ENCODE measurements at places on chromosomes 4 and X.
A peak's percentile ranks its signal among the peaks of the same experiment; 100 is the strongest.

DNA sequence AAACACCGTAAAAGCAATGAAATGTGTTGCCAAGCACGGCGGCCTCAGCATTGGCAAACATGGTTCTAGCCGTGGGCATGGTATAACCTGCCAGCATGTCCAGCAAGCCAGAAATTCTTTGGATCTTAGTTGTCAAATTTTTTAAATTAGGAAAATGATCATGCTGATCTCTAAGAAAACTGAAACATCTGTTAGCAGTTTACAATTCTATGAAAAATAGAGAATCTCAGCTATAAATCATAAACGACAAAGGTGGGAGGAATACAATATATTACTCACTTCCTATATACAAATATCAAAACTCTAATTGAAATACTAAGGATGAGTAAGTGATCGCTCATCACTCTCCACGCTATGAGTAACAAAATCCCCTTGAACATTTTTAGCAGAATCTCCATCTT lies 130.3 kb downstream of the ADGRA3 start:
- DNase-seq = peak; percentile 81

DNA sequence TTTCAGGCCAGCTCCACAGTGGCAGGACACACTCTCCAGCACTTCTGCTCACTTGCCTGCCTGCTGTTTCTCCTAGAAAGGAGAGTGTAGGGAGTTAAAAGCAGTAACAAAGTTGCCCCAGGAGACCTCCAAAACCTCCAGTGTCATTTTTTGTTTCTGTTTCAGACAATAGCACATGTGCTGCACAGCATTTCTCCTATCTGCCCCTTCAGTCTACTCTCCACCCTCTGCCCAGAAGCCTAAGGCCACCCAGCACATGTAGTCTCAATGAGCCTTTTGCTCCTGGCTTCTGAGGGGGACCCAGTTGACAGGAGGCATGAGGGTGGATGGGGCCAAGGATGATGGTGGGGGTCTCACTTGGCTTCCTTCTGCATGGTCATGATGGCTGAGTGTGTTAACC lies 329.6 kb upstream of the CLNK start:
- DNase-seq = no peak

GRCh38 chr4:73945674-73946449 lies 36.0 kb downstream of the PF4 start:
- no peak for DNase-seq

GRCh38 chrX:7184816-7185215 lies 36.9 kb upstream of the PUDP start:
- no peak for DNase-seq

DNA sequence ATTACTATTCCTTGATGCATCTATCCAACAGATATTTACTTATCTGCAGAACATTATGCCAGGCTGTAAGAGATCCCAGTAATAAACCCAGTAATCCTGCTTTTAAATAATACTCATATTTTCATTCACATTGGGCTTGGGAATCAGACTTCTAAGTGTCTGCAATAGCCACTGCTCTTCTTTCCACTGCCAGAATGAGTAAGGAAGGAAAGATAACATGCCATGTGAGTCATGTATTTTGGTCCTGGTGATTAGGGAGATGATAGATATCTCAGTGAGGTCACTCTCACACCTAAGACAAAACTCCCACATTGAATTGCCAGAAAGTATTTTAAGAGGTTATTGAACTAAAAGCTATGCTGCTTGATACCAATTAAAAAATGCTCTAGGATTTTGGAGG lies 13.9 kb upstream of the HEPH start:
- no peak for DNase-seq

- no peak for DNase-seq
These were observed 105.7 kb downstream of the AGTR2 start for GRCh38 chrX:116276261-116276660.

DNA sequence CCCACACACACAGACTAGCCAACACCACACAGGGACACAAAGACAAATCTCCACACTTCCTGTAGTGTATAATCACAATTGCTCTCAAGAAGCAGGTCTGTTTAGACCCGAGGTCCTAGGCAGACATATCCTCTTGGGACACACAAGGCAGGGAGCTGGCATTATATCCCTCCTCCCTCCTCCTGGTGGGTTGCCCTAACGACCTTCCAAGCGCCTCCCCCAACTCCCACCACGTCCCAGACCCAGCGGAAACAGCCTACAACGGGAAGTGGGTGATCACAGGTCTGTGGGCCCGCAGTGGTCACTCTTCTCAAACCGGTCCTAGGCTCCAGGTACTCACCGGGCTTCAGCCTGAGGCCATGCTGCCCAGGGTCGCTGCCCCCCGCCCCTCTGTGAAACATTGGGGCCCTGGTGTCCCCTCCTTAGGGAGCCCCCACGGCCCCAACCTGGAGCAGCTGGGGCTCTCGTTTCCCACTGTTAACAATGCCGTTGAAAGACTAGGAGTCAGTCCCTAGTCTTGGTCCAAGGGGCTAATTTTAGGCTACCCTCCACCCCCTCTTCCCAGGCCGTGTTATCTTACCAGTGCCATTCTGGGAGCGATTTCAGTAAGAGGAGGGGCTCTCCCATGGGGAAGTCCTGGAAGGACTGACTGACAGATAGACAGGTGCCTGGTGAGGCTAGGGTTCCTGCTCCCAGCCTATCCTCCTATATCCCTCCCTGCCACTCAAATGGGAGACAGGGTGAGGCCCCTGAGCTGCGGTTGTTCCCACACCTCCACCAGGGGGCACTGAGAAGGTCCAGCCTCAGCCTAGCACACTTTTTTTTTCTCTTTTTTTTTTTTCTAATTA lies at the start of gene ASB12:
Gene ASB12, minus strand, starts transcription at position 485 of the 848 bp plus-strand sequence. CDS start 4,957 bp downstream, outside the sequence.
- DNase-seq = no peak

DNA sequence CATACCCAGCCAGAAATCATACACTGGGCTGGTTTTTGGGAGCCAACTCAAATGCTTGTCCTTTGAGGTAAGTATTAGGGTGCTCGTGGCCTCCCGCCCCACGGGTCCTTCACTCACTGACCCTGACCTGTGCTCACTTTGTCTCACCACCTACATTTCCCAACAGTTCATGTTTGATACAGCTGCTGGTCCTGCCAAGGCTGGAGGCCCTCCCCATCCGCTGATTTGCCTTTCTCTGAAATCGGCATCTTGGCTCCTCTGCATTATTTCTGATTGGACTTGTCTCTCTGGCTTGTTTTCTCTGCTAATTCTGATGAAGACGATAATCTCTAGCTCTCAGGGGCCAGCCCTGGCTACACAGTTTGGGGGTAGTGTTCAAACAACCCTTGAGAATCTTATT lies 70.2 kb downstream of the SORBS2 start:
- no peak for DNase-seq

GRCh38 chrX:2517055-2517454 lies 16.3 kb upstream of the DHRSX start:
- no peak for DNase-seq

DNA sequence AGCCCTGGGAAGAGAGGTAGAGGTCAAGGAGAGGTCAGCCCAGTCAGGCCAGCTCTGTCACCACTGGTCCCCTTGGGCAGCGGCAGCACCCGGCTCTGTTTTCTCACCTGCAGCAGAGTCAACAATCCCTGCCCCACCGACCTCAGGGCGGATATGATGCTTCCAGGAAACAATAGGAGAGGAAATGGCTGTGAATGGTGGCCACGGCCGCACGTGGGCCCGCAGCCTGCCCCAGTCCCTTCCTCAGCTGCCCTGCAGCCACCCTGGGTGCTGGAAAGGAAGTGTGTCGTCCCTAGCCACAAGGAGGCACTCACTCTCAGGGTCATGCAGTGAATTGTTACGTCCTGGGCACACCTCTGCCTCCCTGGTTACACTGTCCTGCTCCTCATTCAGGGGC lies 92.5 kb upstream of the ENPP6 start:
- DNase-seq = no peak

DNA sequence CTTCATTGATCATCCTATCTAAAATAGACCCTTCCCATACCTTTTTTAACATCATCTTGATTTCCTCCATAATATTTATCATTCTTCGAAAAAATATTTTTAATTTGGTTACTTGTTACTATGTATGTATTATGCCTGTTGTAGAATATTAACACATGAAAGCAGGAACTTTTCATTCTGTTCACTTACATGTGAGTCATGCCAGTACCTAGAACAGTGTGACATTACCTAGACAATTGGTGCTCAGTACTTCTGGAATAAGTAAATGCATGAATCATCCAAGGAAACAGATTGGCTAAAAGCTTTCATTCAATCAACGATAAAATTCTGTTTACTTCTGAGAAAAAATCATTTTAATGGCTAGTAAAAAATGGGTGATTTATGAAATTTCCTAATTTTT lies 76.4 kb downstream of the CXXC4 start:
- no peak for DNase-seq

DNA sequence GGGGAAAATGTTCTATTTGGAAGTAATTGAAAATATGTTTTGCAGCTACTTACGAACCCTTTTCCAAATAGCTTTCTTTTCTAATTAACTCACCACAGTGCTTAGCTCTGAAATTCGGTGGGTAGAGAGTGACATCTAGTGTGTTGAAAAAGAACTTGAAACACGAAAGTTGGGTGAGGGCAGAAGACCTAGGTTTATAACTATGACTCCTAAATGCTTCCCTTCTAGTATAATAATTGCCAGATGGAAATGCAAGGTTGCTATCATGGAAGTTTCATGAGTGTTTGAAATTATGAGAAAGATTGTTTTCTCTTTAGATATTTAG lies 77.3 kb upstream of the NOCT start:
- peak; percentile 57 for DNase-seq

DNA sequence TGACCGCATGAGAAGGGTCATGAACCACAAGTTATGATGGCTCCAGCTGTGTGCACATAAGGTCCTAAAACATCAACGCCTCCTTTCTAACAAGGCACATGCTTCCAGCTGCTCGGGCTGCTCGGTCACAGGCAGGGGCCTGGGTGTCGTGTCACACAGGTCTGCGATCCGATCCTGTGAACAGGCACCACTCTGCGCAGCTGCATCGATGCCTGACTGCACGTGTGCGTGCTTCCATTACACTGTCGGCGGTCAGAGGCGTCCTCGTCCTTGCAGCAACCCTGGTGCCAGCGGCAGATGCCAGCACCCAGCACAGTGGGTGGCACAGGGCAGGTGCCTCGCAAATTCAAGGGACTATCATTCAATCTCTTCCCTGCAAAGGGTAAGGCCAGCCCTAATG lies 23.9 kb downstream of the ZFYVE28 start:
- DNase-seq = no peak

DNA sequence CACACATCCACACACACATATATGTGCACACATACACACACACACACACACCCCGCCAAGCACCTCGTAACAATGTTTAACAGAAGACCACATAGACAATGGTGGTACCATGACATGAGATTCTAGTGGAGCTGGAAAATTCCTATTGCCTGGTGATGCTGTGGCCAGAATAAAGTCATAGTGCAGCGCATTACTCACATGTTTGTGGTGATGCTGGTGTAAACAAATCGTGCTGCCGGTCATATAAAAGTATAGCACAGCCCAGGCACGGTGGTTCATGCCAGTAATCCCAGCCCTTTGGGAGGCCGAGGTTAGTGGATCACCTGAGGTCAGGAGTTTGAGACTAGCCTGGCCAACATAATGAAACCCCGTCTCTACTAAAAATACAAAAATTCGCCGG lies 275.2 kb downstream of the TRIML1 start:
- no peak for DNase-seq

DNA sequence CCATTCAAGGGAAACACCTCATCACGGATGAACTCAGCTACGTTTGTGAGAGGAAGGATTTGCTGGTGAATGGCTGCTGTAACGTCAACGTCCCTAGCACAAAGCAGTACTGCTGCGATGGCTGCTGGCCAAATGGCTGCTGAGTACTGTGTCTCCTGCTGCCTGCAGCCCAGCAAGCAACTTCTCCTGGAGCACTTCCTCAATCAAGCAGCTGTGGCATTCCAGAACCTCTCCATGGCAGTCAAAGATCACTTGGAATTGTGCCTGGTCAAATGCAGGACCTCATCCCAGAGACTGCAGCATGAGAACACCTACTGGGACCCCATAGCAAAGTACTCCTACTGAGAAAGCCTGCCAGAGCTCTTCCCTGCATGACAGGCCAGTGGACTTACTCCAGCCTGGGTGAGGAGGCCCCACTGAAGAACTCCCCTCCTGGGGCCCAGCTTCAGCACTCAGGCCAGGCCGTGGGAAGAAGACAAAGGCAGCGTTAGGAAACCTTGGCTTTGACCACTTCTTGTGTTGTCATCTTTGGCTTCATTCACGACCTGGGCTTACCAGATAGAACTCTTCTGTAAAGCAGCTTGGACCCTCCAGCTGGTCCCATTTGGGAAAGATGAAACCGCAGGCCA lies 244.3 kb downstream of the RBMX2 start:
- DNase-seq = no peak

DNA sequence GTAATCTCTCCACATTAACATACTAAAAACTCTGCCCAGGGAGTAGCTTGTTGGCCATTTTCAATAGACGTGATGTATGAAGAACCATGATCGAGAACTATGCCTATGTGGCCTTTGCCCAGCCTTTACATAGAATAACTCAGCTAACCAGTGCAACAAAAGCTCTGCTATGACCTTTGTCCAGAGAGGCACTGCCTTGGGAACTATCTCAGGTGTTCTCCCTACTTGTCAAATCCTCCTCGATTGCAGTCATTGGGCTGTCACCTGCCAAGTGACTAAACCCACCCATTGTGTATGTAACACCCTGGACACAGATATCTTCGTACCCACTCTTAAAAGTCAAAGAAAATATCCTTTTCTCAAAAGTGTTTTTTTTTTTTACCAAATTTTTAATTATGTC lies 610.3 kb upstream of the GALNTL6 start:
- no peak for DNase-seq

GRCh38 chr4:42928582-42928981 lies 36.1 kb downstream of the GRXCR1 start:
- DNase-seq = no peak

DNA sequence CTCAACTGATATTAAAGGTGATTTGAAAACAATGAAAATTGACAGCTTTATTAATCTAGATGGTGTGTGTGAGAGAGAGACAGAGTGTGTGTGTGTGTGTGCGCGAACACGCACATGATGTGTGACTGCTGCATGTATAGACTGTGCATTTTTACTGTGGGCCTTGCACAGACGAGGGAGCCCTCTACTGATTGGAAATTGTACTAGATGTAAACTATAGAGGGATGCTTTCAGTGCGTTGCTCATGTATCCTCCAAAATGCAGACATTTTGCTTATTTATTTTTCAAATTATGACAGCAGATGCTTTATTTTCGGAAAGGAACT lies 168.4 kb upstream of the GK2 start:
- peak; percentile 56 for DNase-seq

DNA sequence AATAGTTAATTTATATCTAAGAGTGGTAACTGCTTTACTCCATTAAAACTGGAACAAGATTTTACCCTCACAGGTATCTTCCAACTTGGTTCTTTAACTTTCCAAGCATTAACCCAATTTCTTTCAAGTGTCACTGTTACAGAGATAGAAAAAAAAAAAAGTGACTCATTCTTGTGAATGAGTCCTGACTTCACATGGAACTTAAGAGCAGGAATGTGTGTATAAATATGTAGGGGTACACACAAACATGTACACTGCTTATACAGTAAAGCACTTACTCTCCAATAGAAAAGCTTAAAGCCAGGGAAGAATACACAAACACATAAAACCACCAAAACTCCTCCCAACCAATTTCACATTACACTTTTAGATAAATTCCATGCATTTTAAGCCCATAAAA lies 38.8 kb downstream of the TAPT1 start:
- peak; percentile 10 for DNase-seq

GRCh38 chrX:116239944-116240840 lies 69.6 kb downstream of the AGTR2 start:
- no peak for DNase-seq
